Bronchial epithelial cell (primary cell): ENCODE measurements at places on chromosomes 3 and 15.

DNA sequence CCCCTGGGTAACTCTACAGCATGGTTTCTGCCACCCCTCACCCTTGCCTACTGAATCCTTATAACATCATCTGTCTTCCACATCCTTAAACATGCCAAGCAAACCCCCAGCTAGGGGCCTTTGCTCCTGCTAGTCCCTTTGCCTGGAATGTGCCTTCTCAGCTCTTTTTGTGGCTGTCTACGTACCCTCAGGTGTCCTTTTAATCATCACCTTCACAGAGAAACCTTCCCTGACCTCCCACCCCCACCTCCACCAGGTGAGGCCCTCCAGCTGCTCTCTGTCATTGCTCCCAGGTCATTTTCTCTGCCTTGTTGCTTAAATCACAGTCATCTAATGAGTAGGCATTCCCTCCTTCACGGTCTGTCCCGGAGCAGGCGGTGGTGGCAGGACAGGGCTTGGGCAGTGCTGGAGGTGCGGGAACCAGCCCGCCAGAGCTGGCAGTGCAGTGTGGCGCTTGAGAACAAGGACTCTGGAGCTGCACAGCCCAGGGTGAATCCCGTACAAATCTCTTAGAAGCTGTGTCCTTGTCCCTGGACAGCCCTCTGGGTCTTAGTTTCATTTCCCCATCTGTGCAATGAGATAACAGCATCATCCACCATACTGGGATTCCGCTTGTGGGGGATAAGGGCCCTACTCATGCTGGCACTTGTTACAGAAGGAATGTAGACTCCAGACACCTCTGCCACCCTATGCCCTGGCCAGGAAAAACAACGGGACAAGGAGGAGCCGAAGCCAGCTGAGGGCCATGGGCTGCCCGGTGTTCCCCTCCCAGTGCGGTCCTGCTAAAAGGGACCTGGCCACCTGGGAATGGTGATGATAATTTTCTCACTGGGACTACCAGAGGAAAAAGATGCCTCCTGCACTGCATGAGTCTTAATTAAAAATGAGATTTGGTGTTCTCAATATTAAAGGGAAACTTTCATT lies 52.1 kb upstream of the IQSEC1 start:
- DNase-seq = no peak

DNA sequence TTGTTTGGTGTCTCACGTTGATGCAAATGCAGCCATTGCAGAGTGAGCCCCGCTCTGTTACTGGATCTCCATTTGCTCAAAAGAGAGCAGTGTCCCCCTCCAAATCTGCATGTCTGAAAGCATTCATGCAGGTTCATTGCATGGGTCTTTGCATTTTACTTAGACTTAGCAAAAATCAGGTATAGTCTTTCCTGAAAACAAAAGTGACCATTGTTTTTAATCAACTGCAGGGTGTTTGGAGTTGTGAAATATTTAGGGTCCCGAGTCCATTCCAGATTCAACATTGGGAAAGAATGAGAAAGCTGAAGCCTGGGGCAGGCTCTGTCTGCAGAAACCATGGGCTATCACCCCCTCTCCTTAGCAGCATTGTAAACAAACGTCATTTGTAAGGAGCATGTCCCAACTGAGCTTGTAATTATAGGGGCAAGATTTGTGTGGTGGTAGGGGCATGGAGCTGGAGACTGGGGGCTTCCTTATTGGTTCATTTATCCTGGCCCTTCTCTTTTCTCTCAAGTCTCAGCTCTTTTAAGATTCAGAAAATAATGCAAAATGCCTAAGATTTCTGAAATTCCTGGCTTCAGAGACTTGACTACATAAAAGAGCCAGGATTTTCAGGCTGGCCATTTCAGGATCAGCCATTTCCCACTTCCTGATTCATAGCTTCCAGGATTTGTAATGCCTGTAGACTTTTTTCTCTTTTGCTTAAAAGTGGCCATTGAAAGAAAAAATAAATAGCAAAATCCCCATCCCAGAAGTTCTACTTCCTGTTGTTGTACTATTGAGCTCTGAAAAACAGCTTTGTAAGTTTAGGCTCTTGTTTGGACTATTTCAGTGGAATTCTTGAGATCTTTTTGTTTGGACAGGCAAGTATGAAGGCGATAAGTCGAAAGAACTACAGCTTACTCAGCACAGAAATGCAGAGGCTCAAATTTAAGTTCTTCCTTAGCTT lies 23.0 kb downstream of the IGF1R start:
- no peak for DNase-seq

GRCh38 chr3:27349832-27350231 lies 19.4 kb downstream of the NEK10 start:
- peak; percentile 85 for DNase-seq

DNA sequence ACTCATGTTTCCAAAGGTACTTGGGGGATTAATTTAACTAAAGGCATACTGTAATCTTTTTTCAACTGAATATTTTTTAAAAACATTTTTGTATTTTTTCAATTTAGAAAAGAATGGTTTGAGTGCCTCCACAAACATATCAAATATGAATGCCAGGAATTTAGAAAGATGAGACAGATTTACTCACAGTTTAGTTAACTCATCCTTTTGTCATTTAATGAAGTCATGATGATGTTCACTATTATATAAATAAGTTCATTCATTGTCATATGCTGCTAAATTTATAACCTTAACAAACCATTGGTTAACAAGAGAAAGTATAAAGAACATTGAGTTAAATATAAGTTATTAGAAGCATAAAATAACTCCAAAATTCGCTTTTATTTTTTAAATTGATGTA lies 50.0 kb downstream of the FGF7 start:
- no peak for DNase-seq

- DNase-seq = no peak
Measured at GRCh38 chr3:42728056-42728455, 25.5 kb upstream of the HHATL start.

DNA sequence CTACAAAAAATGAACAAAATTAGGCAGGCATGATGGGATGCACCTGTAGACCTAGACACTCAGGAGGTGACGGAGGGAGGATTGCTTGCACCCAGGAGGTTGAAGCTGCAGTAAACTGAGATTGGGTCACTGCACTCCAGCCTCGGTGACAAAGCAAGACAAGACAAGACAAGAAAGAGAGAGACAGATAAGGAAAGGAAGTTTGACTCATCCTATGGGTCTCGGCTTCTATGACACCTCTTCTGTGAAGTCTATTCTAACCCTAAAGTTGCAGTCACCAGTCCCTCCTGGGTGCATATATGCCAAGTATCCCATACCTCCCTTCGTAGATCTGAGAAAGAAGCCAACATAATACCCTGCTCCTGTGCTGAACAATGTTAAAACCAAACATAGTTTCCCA lies 7.9 kb upstream of the ZMAT3 start:
- peak; percentile 45 for DNase-seq

DNA sequence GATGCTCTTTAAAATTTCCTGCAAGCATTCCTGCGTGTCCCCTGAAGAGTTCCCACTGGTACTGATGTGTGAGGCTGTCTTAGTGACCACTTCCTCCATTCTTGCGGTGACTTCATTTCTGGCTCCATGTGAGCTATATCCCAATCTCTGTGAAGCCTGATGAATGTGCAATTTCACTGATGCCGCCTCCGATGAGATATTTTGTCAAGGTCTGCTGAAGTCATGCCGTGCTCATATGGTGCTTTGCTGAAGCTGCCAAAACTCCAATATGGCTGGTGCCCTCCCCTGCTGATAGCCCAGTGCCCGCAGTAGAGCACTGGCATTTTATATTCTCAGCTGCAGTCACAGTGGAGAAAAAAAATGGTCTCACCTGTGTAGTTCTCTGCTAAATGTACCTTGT lies 271.5 kb downstream of the EFHB start:
- no peak for DNase-seq

- no peak for DNase-seq
Measured at GRCh38 chr3:40099871-40100270, 209.6 kb upstream of the EIF1B start.

GRCh38 chr3:114242947-114243346 lies 5.6 kb upstream of the ZNF80 start:
- DNase-seq = no peak

DNA sequence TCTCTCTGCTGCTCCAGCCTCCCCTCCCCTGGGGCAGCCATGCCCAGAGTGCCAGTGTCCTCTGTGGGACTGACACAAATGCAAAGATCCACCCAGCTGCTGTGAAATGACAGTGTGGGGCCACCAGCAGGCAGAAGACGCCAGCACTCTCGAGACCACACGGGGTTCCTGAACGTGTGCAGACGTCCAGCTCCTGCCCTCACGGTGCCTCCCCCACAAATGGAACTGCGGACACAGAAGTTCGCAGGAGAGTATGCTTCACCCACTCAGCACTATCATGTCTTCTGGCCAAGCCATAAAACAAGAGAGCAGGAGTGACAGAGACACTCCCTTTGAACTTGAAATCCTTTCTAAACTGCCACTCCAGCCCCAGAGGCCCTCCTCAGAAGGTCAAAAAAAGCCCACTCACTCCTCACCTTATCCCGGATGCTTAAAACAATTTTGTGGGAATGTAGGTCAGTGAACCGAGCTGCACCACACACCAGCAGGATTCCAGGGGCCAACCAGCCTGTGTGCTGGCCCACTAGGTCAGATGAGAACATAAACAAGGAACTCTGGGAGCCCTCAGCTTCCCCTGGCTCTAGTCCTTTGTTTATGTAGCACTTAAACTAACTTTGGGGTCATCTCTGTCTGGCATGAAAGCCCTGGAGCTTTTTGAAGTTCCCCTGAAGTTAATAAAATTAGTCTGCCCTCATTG lies 112.6 kb downstream of the DNAJB8 start:
- DNase-seq = no peak

DNA sequence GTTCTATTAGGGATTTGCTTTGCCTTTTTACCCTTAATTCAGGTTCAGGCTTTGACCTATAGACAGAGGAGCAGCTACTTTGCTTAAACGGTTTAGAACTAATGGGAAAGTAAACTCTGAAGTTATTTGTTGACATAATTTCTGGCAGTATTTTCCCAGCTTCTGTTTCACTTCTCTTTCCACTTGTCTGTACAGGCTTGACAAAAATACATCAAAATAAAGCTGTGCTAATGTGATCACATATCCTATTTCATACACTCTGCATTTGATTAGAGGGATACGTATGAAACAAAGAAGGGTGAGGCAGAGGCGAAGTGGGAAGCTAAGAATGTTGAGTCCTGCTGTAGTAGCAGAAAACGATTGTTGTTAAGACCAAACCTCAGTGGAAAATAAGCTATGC lies 389.1 kb upstream of the RARB start:
- DNase-seq = peak; percentile 15

DNA sequence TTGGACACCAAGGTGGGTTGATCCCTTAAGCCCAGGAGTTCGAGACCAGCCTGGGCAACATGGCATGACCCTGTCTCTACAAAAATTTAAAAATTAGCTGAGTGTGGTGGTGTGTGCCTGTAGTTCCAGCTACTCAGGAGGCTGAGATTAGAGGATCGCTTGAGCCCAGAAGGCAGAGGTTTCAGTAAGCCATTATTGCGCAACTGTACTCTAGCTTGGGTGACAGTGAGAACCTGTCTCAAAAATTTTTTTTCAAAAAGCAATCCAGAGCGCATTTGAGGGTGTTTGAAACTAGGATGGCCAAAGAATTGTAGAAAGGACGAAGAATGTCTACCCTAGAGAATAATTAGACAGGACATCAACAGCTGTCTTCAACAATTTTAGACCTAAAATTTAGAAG lies 103.4 kb downstream of the STAC start:
- DNase-seq = no peak

DNA sequence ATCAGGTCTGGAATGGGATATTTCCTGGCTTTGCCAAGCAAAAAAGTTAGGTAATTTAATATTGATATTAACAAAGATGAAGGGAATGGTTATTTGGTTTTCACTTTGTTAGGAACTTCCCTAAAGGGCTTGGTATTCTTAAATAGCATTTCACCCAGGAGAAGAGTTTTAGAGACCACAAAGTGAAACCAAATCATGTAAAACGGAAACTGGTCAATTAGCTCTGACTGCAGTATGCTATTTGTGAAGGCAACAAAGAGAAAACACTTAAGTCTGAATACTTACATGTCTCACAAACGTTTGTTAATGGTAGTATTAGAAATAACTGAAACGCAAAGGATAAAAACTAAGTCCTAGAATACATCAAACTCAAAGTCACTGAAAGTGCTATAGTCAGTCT lies 32.4 kb upstream of the SETMAR start:
- DNase-seq = no peak

- no peak for DNase-seq
Measured at GRCh38 chr3:40951636-40952035, 247.7 kb upstream of the CTNNB1 start.

DNA sequence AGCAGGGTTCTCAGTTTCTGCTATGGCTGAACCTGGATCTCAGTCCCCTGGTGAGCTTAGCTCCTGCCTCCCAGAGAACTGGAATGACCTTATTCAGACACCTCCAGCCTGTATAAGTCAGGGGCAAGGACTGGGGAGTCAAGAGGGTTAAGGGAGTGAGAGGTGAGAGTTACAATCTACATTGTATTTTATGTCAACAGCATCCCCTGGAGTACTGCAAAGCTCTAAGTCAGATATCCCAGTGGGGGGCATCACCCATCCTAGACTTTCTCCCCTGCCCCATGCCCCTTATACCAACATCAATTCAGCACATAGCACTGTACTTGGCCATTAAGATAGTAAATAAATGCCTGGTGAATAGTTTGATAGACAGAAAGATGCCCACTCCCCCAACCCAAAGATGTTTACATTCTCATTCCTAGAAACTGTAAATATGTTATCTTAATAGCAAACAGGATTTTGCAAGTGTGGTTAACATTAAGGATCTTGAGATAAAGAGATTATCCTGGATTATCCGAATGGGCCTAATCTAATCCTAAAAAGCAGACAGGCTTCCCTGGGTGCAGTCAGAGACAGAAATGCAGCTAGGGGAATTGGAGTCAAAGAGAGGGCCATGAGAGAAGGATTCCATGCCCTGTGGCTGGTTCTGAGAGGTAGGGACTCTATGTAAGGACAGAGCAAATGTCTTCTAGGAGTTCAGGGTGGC lies 132.3 kb upstream of the RASGRP1 start:
- DNase-seq = no peak

GRCh38 chr3:71685686-71686085 lies 39.5 kb downstream of the EIF4E3 start:
- no peak for DNase-seq

DNA sequence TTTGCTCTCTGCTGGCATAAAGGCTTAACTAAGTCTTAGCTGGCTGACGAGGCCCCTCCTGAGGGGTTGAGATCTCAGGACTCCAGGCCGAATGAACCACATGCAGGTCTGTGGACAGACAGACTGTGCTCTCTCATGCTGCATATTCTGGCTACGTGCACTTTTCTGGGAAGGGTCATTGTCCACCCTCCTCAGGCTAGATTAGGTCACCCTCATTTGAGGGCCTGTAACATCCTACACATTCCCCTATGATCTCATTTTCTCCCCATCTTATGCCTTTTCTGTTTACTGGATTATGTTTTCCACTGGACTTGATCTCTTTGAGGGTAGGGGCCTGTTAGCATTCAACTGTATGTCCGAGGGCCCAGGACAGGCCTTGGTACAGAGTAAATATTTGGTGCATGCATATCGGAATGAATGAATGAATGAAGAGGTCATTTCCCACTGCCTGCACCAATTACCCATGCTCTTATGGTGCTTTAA lies 13.7 kb downstream of the EEFSEC start:
- no peak for DNase-seq

GRCh38 chr3:188452158-188452772 lies 298.3 kb downstream of the LPP start:
- DNase-seq = no peak

GRCh38 chr3:133213937-133214336 lies 175.7 kb downstream of the TMEM108 start:
- DNase-seq = no peak

- no peak for DNase-seq
Measured at GRCh38 chr15:55255714-55256113, 33.9 kb downstream of the RAB27A start.
